Thoracic aorta (tissue), 2 donors: ENCODE measurements at places on chromosomes 13 and 19.

DNA sequence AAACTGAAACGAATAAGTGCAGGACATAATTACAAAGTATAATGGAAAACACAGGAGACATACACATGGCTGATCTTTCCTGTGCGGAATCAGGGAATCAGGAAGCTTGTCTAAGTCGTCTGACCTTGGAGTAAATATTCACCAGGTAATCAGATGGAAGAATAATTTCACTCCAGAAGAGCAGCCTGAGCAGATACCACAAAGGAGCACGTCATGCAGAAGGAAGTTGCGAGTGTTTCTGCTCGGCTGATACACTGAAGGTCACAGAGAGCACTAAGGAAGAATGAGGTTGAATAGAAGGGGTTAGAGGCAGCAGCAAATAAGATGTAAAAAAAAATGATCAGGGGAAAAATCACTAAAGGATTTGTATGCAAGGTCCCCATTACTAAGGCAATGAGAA, 122.3 kb upstream of the GPC6 start:
- H3K27me3 ChIP-seq, result no peaks in the 10 kb centered on the region
- H3K27ac ChIP-seq, result no peak overlapping the region
- no peaks in the 10 kb centered on the region for H3K4me1 ChIP-seq
- no peaks in the 10 kb centered on the region for H3K36me3 ChIP-seq
- DNase-seq, result no peak

DNA sequence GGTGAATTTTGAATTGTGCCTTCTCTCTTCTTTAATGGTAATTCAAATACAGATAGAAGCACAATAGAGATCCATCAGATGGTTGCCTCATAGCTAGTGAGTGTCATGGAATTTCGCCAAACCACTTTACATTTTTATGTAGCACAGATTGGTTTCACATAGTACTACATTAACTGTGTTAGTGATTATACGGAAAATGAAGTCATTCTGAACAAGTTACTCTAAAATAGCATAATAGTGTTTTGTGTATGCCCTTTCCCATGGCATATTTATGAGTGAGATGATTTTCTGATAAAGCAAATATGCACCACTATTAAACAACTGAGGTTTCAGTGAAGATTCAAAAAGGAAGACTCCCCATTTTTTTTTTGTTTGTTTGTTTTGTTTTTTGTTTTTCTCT, 1623.5 kb downstream of the PCDH9 start:
- H3K27ac ChIP-seq, result no peak overlapping the region
- no peaks in the 10 kb centered on the region for H3K27me3 ChIP-seq
- H3K36me3 ChIP-seq, result no peaks in the 10 kb centered on the region
- no peak for DNase-seq
- H3K4me3 ChIP-seq, result no peak overlapping the region
- no peaks in the 10 kb centered on the region for H3K4me1 ChIP-seq

- H3K27me3 ChIP-seq, result no peaks in the 10 kb centered on the region
- DNase-seq, result no peak
- H3K27ac ChIP-seq, result no peak overlapping the region
- no peaks in the 10 kb centered on the region for H3K36me3 ChIP-seq
- H3K4me1 ChIP-seq, result no peaks in the 10 kb centered on the region
- H3K4me3 ChIP-seq, result no peak overlapping the region
Observed at GRCh38 chr13:26628706-26629105, 71.2 kb downstream of the WASF3 start.

DNA sequence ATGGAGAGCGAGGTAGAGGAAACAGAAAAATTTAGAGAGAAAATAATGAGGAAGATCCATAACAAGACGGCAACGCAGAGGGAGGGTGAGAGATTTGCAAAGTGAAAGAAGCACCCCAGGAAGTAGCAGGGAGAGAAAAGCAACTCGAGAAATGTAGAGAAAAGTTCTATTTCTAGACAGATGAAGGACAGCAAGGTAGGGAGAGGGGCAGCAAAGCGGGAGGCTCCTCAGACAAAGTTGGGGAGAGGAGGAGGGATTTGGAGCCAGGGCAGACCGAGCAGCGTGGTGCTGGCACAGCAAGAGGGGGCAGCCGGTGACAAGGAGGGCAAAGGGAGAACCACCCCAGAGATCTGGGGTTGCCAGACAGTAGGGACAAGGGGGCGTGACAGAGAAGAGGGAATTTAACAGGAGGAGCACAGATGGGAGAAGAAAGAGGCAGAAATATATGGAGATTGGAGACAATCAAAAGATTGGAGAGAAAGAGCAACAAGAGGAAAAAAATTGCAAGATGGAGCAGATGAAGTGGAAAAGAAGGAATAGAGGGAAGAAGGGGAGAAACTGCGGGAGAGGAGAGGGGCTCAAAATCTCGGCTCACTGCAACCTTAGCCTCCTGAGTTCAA, 989 bp downstream of the ZNF766 start:
- H3K36me3 ChIP-seq, result no peaks in the 10 kb centered on the region
- no peak for DNase-seq
- H3K4me1 ChIP-seq, result peaks cover 5% of the 10 kb centered on the region
- peak overlapping the region; percentile 94 for H3K4me3 ChIP-seq
- peak overlapping the region; percentile 99 for H3K27ac ChIP-seq

GRCh38 chr13:109919715-109920375, 133.5 kb upstream of the IRS2 start:
- peaks cover 28% of the 10 kb centered on the region for H3K4me1 ChIP-seq
- no peaks in the 10 kb centered on the region for H3K36me3 ChIP-seq
- no peak overlapping the region for H3K27ac ChIP-seq
- DNase-seq, result no peak
- no peaks in the 10 kb centered on the region for H3K27me3 ChIP-seq
